Testis (tissue), 5 donors: ENCODE measurements at places on chromosomes 2 and 18. TPM values are rescaled to one million over a fixed set of nuclear protein-coding genes. Genes with fewer than 3 reads are reported as not detected.

GRCh38 chr2:203492965-203493364 is 42.1 kb downstream of the RAPH1 start:
- H3K4me3 ChIP-seq, result no peak overlapping the region
- no peaks in the 10 kb centered on the region for H3K4me1 ChIP-seq
- no peaks in the 10 kb centered on the region for H3K27me3 ChIP-seq
- no peaks in the 10 kb centered on the region for H3K36me3 ChIP-seq
- no peak for DNase-seq

DNA sequence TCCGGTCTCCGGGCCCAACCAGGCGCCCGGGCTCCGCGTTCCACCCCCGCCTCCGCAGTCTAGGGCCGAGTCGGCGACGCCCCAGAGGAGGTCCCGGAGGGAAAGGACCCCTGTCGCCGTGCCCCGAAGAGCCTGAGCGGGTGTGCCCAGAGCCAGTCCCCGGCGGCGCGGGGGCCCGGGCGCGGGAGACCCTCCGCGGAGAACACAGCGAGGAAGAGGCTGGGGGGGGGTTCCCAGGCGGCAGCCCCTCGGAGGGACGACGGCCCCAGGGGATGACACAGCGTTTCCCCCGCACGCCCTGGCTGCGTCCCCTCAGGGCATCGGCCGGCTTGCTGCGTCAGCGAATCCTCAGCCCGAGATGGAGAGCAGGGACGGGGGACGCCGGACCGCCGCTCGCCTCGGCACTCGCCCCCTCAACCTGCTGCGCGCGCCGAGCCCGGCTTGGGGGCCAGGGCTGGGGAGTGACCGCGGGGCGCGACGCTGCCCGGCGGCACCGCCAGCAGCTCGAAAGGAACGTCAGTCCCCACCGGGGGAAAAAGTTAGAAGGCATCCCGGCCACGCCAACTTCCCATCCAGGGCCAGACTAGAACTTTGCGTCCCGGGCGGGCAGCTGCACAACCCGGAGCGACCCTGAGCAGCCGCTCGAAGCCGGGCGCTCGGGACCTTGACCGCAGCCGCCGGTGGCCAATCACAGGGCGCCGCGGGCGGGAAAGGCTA is 711 bp downstream of the SFXN5 start:
- DNase-seq, result peak; percentile 32
- H3K36me3 ChIP-seq, result no peaks in the 10 kb centered on the region
- no peaks in the 10 kb centered on the region for H3K27me3 ChIP-seq
- H3K27ac ChIP-seq, result peak overlapping the region; percentile 75

- H3K27ac ChIP-seq, result no peak overlapping the region
- DNase-seq, result no peak
- no peaks in the 10 kb centered on the region for H3K36me3 ChIP-seq
- no peaks in the 10 kb centered on the region for H3K27me3 ChIP-seq
- no peak overlapping the region for H3K4me3 ChIP-seq
These were observed 77.9 kb upstream of the PHLPP1 start for GRCh38 chr18:62637403-62637802.

The MC5R gene
- 0.31 TPM for total RNA-seq

The ZNF385B gene
- 40.3 TPM for total RNA-seq
